ENCODE measurements at places on chromosomes 3 and 15.

DNA sequence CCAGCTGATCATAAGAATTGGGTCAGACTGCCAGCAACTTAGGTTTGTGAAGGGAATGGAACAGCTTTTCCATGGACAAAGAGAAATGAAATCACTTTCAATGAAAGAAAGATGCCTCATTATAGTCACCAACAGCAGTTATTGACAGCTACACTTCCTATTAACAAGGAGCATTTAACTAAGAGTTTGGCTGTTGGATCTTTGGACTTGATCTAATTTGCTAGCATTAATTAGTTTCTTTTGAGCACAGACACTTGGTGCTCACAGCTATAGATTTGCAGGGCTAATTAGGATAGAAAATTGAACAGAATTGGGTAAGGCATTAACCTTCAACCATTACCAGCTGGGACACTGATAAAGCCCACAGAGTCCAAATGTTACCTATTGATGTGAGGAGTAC, 24.2 kb downstream of the CMC1 start:
- DNase-seq, result no peak

- DNase-seq, result peak; percentile 7
Observed at GRCh38 chr3:53595660-53596059, 101.2 kb downstream of the CACNA1D start.

DNA sequence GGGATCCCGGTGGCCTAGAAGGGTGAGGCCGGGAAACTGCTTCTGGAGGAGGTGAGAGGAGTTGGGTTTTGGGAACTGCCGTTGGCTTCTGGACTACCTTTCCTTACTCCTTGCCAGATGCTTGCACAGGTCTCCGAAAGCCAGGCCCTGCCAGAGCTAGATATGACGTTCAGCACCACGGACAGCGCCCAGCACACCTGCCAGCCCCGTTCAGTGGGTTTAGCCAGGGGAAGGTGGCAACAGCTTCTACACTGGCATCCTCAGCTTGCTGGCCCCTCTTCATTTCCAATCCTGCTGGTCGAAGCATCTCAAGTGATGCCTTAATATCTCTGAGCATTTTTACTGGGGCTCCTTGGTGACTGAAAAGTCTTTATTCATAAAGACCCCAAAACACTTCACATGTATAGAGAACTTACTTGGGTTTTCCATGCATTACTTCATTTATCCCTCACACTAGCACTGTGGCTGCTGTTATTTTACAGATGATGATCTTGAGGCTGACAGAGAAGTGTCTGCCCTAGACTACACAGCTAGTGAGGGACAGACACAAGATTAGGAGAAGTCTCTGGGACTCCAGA, 21.9 kb downstream of the HCN4 start:
- no peak for DNase-seq

DNA sequence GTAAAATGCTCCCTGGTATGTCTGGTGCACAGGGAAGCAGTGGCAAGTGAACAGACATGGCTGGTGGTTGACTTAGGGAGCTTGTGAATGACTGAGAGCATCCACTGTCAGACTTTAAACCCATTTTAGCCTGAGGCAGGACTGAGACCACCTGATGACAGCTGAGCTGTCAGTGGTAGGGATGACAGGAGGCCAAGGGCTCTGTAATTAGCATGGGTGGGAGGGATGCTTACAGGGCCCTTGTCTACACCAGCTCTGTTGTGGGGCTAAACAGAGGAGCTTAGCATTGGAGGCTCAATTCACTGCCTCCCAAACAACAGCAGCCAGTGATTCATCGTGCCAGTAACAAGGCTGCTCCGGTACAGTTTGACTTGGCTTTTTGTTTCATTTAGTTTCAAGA, 169.4 kb downstream of the CHST2 start:
- DNase-seq, result no peak

- no peak for DNase-seq
Observed at GRCh38 chr3:24352893-24353553, 141.6 kb downstream of the THRB start.

GRCh38 chr15:23857028-23857641, 170.0 kb upstream of the NDN start:
- DNase-seq, result no peak

GRCh38 chr3:124850212-124850611, 37.0 kb downstream of the ITGB5 start:
- DNase-seq, result no peak

DNA sequence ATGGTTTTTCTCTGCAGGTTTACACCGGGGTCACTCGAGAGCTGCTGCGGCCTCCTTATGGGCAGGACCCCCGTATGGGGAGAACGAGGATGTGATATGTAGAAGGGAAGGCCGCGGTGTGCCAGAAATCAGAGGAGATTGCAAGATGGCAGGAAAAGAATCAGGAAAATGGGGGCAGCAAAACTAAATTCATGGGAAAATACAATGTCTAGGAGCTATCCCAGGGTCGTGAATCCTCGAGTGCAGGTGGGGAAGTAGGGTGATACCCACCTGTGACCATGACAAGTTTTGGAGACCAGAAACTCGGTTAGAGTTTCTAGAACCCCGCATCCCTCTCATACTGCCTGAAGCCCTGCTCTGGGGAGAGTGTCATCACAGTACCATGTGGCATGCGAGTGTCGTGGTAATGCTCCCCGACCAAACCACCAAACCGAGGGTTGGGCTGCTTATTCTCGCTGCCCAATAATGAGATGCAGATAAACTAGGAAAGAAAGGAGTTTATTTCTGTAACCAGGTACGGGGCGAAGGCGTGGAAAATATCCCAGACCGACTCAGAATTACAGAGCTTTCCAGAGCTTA, 781 bp downstream of the TRNT1 start:
- no peak for DNase-seq

GRCh38 chr15:41333026-41333562, 413 bp downstream of the NUSAP1 start:
- no peak for DNase-seq

DNA sequence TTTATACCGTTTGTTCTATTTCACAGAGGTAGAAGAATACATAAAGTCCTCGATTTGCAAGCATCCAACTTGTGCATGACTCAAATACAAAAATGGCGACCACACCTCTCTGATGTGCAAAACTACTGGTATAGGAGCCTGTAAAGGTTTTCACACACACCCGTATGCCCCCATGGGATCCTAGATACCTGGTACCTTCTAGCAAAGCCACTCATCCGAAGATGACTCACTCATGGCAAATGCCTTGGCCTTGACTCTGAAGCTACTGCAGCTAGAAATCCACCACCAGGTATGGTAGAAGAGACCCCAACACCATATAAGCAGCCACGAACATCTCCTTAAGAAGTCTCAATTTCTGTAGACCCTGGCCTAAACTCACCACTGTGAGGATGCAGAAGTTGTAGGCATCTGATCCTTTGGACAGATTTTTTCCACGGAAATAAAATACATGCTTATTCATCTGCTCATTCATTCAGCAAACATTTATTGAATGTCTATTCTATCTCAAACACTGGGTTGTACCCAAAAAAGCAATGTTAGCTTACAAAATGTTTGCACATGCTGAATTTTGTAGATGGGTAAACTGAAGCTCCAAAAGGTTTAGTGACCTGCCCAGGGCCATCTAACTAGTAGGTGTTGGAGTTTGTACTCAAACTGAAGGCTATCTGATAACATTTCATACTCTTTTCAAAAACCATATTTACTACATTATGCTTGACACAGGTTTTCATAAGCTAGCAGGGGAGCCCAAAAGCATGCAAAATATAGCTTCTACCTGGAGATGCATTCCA, 158.8 kb downstream of the RORA start:
- no peak for DNase-seq

DNA sequence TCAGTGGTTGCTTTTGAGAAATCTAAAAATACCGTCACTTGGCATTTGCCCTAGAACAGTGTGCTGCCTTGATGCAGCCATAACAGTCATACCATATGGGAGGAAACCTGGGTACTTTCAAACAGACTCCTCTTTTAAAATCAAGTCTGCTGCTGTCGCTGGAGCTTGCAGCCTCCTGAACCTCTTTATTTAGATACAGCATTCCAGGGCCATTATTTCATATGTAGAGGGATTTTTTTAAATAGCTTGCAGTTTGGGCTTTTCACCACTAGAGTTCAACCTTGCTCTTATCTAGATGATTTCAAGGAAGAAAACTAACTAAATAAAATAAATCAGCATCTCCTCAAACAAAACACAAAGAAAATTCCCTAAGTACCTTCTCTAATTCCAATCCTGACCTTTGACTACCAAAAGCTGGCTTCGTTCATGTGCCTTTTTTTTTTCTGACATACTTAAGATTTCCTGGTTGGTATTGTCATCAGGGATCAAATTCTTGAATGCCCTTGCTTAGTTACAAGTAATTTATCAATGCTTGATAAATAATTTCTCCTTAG, 111.6 kb downstream of the KBTBD8 start:
- DNase-seq, result no peak

DNA sequence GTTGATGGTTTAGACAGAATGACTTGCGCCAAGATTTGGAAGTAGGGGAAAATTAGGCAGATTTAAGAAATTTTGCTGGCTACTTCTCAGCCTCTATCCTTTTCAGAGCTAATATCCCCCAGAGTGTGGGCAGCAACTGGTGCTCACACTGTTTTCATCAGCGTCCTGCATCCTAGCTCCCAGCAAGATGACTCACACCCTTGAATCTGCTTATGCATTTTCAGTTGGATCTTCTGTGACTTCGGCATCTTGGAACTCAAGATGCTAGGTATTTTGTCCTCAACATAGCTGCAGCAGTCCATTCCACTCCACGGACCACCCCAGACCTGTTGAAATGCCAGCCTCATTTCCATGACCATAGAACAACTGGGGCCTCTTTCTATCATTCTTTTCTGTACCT, 336.1 kb upstream of the NR2F2 start:
- DNase-seq, result no peak

DNA sequence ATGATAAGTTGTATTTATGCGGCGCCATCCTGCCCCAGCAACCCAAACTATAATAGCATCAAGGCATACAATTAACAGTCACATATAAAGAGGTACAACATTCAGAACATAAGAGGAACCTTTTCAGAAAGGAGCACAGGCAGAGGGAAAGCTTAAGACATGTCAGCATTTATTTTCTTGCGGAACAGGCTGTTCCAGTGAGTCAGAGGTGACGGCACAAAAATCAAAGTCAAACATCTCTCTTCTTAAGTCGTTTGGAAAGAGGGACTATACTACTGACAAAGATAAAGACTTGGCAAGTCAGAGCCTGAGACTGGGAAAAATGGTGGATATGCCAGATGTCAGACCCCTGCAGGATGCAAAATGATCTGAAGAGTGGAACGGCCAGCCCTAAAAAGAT, 128.4 kb downstream of the CTNNB1 start:
- DNase-seq, result no peak

- no peak for DNase-seq
Observed at GRCh38 chr3:97575742-97576141, 188.8 kb upstream of the ARL6 start.

DNA sequence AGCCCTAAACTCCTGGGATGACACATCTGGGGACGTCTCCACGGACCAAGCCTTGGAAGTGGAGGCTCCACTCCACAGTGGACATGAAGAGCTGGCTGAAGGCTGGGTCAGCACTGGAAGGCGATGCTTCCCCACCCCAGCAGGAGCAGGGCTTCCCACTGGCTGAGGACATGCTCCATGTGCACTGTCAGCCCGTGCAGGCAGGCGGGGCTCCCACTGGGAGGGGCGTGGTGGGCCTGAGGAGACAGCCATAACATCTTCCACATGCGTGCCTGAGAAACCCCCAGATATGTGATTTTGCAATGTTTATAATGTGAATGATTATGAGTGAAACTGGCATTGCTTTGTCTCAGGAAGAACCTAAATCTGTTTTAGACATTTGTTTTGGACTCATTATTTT, 231.3 kb downstream of the KLF13 start:
- DNase-seq, result no peak

DNA sequence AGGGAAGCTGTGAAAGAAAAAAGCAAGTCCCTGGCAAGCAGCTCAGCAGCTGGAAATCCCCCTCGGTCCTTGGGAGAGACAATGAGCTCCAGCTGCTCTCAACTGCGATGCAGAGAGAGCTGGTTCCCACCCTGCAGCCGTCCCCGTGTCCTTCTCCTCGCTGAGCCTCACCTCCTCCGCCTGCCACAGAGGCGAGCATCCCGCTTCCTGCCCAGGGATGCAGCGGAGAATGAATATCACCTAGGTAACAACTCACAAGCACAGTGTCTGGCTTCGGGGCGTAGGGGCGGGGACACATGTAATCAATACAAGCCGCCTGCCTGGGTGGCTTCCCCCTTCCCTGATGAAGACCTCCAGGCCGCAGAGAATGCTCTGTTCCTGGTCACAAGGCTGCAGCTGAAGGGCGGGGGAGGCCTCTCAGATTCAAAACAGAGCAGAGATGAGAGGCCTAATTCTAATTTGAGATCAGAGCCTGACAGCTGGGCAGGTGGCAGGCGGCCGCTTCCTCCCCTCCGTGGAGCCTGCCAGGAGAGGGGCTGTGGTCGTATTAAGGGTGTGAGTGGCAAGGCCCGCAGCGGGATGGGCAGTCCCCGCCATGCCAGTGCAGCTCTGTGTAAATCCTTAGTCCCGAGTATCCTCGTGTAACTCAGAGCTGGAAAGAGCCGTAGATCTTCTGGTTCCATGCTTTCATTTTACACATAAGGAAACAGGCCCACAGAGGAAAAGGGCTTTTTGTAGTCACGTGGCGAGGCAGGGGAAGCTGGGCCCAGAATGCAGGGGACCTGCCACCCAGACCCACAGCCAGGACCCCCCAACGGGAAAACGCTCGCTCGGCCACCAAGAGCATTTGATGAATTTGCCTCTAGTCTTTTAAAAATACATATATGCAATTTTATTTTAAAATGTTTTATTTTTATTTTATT, 24.3 kb downstream of the ZDHHC19 start:
- DNase-seq, result peak; percentile 54

DNA sequence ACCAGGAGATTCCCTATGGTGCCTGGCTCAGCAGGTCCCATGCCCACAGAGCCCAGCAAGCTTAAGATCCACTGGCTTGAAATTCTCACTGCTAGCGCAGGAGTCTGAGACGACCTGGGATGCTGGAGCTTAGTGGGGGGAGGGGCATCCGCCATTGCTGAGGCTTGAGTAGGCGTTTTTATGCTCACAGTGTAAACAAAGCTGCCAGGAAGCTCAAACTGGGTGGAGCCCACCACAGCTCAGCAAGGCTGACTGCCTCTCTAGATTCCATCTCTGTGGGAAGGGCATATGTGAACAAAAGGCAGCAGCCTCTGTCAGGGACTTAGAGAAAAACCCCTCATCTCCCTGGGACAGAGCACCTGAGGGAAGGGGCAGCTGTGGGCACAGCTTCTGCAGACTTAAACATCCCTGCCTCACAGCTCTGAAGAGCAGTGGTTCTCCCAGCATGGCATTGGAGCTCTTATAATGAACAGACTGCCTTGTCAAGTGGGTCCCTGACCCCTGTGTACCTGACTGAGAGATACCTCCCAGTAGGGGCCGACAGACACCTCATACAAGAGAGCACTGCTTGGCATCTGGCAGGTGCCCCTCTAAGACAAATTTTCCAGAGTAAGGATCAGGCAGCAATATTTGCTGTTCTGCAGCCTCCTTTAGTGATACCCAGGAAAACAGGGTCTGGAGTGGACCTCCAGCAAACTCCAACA, 231.5 kb upstream of the SETMAR start:
- DNase-seq, result no peak
